ENCODE measurements at places on chromosomes 16 and 17.
A peak's percentile ranks its signal among the peaks of the same experiment; 100 is the strongest.

GRCh38 chr16:751152-752006 is 9.2 kb upstream of the MSLN start:
- no peak for DNase-seq

DNA sequence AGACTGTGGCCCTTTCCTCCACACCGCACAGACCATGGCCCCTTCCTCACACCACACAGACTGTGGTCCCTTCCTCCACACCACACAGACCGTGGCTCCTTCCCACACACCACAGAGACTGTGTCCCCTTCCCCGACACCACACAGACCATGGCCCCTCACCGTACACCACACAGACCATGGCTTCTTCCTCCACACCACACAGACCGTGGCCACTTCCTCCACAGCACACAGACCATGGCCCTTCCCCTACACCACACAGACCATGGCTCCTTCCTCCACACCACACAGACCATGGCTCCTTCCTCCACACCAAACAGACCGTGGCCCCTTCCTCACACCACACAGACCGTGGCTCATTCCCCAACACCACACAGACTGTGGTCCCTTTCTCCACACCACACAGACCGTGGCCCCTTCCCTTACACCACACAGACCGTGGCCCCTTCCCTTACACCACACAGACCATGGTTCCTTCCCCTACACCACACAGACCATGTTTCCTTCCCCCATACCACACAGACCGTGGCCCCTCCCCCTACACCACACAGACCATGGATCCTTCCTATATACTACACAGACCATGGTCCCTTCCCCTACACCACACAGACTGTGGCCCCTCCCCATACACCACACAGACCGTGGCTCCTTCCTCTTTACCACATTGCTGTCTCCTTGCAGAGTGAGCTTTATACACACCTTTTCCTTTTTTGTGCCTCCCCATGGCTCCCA is 297.5 kb upstream of the FOXF1 start:
- no peak for DNase-seq

GRCh38 chr16:55010492-55011160 is 80.0 kb downstream of the IRX5 start:
- DNase-seq = no peak

DNA sequence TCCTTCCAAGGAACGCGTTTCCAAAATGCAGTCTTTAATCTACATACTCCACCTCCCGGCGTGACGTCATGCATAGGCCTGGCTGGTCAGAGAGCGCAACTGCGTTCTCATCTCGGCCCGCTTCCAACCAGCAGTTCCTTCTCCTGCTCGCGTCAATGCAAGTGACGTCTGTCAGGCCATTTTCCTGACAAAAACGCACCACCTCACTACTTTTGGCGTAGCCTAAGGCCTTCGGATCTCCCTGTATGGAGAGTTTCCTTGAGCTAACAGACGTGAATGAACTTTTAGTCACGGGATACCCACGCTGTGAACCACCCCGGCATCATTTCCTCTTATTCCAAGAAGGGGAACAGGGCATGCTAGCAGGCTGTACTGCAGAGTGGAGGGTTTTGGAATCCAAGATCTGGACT is 25.0 kb downstream of the TEX14 start:
- peak; percentile 15 for DNase-seq

- peak; percentile 23 for DNase-seq
Measured at GRCh38 chr17:64343833-64344637, 46.6 kb downstream of the PECAM1 start.

- no peak for DNase-seq
Measured at GRCh38 chr17:48013876-48014594, 23.6 kb downstream of the COPZ2 start.

- DNase-seq = no peak
Measured at GRCh38 chr16:57620335-57621231, 7.8 kb upstream of the ADGRG1 start.

DNA sequence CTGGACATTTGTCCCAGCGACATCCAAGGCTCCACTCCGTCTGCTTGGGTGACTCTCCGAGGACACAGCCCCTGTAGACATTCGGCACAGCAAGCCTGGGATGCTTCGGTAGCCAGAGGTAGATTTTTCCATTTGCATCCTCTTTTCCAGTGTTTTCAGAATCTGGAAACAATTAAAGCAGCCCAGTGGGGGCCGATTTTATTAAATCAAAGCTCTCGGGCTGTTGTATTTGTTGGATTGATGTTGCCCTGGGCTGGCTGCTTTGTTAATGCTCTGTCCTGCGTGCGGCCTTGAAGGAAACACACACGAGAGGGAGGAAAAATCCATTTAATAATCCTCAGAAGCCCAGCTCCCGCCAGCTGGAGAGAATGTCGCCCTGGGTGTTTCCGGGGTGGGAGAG is 158.1 kb upstream of the CIBAR2 start:
- DNase-seq = no peak

GRCh38 chr17:63954402-63955063 is 18.2 kb downstream of the SCN4A start:
- DNase-seq = peak; percentile 26

DNA sequence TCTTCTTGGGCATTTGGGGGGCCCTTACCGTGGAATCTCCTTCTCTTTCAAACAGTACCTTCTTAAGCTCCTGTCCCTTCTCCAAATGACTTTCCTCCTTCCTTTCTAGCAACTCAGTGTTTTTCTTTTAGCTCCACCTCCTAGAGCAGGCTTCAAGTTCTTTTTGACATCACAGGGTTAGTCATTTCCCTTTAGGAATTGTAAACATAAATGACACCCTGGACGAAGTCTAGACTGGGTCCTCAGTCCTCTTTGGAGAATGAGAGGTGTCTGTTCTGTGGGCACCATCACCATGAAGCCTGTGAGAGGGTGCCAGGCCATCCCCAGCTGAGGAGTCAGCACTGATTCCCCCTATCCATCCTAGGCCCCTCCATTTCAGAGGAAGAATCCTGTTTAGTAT is 94.7 kb downstream of the SALL1 start:
- DNase-seq = no peak

DNA sequence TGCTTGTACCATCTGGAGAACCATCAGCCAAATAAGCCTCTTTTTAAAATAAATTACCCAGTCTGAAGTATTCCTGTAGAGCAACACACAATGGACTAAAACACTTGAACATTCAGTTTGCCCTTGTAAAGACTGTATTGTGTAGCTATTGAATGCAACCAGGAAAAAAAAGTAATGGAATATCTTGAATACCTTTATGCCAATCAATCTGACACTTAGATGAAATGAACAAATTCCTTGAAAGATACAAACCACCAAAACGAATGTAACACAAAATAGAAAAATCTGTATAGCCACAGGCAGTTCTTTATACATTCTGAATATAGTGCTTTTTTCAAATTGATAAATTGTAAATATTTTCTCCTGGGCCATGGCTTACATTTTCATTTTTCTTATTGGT is 63.3 kb upstream of the KCNJ16 start:
- DNase-seq = no peak

GRCh38 chr17:22517716-22518115 is 825.4 kb downstream of the KCNJ18 start:
- DNase-seq = no peak

- no peak for DNase-seq
Measured at GRCh38 chr16:8620535-8620934, 963 bp upstream of the METTL22 start.

DNA sequence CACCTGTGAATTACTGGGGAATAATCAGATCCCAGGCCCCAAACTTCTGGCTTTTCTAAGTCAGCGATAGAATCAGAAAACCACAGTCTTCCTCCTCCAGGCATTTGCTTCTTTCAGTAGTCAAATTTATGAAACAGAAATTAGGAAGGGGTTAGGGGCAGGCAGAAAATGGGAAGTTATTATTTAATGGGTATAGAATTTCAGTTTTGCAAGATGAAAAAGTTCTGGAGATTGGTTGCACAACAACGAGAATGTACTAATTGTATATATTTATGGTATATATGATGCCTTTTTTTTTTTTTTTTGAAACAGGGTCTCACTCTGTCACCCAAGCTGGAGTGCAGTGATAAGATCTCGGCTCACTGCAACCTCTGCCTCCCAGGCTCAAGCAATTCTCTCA is 23.5 kb downstream of the ORC6 start:
- no peak for DNase-seq

- no peak for DNase-seq
Measured at GRCh38 chr17:58377093-58377601, 25.1 kb upstream of the SUPT4H1 start.
